ENCODE measurements at places on chromosomes 5 and 9.

DNA sequence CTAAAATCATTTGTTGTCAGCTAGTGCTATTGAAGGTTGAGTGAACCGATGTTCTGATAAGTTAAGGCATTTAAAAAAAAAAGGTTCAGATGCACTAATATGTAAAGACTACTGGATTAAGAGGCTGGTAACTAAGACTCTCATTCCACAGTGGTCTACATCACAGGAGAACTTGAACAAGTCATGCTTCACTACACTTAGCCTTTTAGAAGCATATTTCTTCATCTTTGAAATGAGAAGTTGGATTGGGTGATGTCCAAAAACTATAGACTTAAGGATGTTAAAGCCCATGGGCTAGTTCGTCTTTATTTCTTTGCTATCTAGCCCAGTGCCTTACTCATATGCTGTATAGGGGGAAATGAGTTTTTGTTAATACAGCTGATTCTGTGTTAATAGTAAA is 107.2 kb downstream of the NDUFS4 start:
- DNase-seq = no peak

DNA sequence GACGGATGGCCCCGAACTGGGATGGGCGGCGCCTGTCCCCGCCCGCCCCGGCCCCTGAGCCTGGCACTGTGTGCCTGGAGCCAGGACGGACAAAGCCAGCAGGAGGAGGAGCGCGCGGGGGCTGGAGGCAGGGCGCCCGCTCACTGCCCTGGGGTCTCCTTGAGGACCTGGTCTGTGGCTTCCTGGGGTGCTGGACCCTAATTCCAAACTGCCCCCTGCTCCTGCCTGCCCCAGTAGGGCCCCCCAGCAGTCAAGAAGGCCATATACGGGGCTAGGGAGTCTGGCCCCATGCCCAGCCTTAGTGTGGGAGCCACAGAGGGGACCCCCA is 29.2 kb upstream of the RXRA start:
- DNase-seq = no peak

GRCh38 chr5:122498163-122498562 is 186.1 kb downstream of the SNCAIP start:
- DNase-seq = no peak

DNA sequence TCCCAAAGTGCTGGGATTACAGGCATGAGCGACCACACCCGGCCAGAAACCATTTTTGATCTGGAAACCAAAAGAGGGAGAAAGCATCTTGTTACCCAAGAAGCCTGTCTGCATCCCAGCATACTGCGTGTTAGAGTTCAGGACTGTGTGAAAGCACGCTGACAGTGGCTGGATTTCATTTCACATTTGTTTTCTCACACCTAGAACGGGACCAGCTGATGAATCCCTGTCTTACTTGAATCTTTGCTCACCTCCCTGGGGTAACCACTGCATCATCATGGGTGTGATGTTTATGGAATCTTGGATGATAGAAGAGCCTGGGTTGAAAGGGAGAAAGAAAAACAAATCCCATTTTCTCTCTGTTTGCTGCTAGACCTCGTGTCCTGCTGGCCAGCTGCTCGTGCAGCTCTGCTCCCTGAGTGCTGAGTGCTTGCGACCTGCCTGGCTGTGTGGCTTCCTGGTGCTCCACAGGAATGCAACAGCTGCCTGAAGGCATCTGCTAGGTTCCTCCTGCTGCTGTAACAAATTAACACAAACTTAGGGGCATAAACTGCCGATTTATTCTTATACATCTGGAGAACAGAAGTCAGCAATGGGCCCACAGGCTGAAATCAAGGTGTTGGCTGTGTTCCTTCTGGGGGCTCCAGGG is 378.3 kb upstream of the DAP start:
- DNase-seq = no peak

GRCh38 chr5:58314356-58315210 is 145.3 kb downstream of the PLK2 start:
- DNase-seq = no peak

DNA sequence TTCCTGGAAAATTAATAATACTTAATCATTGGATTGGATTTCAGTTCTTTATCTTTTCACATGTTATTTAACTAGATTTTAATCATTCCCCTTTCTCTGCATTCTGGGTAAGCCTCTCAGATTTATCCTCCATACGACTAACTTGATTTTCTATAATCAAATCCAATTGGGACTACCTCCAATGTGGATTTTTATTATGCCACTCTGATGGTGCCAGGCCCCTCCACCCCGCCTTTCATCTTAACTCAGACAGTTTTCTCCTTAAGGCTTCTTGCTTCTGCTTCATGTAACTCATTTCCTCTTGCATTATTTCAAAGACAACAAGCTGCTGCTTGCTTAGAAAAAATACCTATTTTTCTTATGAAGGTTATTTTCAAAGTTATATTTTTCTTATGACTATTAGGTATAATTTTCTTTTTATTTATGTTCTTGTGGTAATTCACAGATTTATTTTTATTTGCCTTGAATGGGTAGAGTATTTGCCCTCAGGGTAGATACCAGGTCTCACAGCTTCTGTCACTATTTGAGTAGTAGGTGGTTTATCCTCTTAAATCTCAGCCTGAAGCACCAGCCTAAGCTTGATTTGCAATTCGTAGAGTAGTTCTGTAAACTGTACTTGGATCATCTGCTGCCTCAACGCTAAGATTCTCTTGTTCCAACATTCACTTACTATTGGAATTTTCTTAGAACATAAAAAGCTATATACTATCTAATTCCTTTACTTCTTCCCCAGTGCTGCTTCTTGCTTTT is 659.0 kb upstream of the ARRDC3 start:
- DNase-seq = no peak

- no peak for DNase-seq
Observed at GRCh38 chr5:107950776-107951175, 280.0 kb upstream of the EFNA5 start.

DNA sequence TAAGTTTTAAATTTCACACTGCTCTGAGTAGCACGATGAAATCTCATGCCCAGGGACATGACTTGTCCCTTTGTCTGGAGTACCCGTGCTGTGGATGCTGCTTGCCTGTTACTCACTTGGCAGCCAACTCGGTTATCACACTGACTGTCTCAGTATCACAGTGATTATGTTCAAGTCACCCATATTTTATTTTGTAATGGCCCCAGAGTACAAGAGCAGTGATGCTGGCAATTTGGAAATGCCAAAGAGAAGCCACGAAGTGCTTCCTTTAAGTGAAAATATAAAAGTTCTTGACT is 22.8 kb upstream of the SCGB3A2 start:
- DNase-seq = no peak

DNA sequence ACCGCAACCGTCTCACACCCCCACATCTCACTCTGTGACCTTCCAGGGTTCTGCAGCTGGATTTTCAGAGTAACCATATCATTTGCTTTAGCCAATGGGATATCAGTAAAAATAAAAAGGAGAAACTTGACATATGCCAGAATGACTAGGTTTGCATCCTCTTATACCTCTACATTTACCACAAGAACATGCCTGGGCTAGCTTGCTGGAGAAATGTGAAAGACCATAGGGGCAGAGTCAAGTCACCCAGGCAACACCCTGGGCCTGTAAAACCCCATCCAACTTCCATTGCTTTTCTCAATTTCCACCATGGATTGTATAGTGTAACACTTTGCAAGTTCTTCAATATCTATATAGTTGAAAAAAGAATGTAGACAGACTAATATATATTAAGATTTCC is 731.1 kb downstream of the PTPRD start:
- no peak for DNase-seq

GRCh38 chr5:80238778-80239679 is 16.8 kb downstream of the SERINC5 start:
- DNase-seq = no peak

- DNase-seq = no peak
Observed at GRCh38 chr5:144088206-144089064, 82.0 kb downstream of the YIPF5 start.

- no peak for DNase-seq
Observed at GRCh38 chr9:127178686-127179632, 56.5 kb upstream of the ANGPTL2 start.

- DNase-seq = no peak
Observed at GRCh38 chr5:87113861-87114260, 153.8 kb upstream of the RASA1 start.

DNA sequence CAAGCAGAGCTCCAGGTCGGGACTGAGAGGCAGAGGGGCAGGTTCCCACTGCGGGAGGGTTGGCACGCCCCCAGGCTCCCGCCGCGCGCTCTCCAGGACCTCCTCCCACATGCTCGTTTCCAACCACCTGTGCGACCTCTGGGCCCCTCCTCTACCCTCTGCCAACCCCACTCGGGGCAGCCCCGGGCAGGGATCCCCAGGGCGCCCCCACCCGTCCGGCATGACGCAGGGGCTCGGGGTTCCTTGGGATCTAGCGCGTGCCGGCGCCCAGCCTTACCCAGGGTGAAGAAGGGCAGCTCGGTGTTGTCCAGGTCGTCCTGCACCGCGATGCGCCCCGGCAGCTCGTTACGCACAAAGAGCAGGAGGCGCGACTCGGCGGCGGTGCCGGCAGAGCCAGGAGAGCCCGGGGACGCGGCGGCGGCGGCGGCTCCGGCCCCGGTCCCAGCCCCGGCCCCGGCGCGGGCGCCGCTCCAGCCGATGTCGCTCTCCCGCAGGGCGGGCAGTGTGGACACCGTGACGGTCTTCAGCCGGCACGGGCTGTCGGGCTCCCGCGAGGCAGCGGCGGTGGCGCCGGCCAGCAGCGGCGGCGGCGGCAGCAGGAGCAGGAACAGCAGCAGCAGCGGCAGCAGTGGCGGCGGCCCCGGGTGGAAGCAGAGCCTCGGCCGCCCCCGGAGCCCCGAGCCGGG is 494 bp downstream of the ASTN2 start:
- no peak for DNase-seq

DNA sequence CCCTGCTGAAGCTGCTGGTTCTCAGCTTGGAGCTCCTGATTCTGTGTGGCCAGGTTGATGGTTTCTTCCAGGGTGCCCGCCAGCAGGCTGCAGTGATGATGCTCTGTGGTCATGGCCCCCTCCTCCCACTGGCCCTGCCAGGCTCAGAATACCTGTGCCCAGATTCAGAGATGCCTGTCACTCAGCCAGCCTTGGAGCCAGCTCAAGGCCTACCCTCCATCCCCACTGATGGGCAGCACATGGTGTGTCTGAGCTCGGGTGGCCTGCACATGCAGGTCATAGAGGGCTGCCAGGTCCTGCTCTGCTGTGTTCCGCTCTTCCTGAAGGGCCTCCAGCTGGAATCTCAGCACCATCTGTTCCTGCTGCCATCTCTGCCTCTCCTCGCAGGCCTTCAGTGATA is 5.4 kb downstream of the SLC35A4 start:
- no peak for DNase-seq

GRCh38 chr5:124745007-124745927 is 1.2 kb downstream of the ZNF608 start:
- no peak for DNase-seq

DNA sequence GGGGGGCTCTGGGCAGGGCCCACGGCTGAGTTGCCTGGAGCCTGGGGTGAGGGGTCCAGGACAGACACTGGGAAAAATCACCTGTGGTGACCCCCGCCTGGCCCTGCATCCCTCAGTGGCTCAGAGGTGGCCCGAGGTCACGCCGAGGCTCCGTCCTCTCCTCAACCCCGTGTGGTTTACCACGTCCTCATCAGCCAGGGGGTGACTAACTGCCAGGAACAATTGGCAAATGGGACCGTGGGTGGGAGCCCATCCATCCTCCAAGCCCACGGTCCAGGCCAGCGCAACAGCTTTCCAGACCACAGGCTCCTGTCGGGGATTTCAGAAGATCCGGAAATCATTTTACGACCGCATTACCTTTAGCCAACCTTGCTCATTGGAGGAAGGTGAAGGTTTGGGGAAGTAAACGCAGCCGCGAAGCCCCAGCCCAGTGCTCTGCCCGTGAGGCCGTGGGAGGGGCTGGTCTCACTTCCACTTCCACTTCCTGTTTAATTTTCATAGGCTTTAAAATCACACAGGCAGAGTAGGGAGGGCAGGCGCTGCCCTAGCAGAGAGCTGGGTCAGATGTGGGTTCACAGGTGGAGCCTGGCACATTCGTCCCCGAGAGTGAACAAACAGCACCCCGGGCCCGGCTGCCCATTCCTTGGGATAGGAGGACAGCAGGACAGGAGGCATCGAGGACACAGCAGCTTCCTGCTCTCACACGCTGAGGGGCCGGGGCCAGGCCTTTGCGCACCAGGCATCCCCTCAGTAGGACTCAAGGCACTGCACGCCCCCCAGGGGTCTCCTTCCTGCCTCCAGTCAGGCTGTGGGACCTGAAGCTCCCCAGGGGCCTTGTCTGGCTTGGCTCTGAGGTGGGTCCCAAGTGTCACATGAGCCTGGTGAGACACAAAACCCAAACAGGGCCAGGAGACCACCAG is 19.8 kb upstream of the SLC9A3 start:
- peak; percentile 60 for DNase-seq

DNA sequence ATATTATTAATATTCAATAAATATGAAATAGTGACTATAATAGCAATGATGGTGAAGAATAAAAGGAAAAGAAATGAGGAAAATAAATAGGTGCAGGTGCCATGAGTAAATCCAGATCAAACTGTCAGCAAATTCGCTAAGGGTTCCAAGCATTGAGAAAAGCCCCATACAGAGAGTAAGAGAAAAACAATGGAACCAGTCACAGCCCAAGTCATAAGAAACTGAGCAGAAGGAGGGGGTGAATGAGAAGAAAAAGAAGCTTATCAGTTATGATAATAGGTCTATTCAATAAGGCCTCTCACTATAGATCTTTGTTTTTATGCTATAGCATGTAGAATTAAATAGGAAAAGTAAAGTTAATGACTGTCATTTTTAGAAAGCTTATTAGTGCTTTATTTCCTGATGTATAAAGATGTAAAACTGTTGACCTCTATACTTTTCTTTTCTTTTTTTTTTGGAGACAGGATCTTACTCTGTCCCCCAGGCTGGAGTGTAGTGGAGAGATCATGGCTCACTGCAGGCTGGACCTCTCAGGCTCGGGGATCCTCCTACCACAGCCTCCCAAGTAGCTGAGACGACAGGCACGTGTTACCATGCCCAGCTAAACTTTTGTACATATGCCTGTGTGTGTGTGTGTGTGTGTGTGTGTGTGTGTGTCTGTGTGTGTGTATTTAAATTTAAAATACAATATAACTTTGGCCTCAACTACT is 72.4 kb downstream of the FYB1 start:
- DNase-seq = no peak

GRCh38 chr9:6671416-6671815 is 25.9 kb upstream of the GLDC start:
- DNase-seq = no peak

GRCh38 chr5:80348171-80348570 is 28.4 kb downstream of the SPZ1 start:
- no peak for DNase-seq

DNA sequence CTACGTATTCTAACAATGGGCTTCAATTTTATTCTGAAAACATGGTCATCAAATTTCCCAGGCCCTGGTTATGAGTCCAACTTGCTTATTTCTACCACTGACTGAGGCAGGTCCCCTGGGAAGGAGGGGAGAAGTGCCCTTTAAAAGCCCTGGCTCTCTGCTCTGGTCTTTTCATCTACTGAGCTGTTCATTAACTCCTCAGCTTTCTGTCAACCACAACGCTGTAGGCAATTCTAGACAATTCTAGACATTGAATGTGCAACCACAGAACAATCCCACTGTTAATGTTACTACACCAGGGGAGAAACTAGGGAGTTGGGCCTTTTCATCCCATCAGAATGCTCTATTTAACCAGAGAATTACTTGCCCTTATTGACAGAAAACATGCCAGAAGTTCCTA is 10.0 kb downstream of the MOCS2 start:
- DNase-seq = no peak

GRCh38 chr9:107750741-107751566 is 261.4 kb upstream of the KLF4 start:
- DNase-seq = no peak
